ENCODE measurements at places on chromosomes 16 and 17.

DNA sequence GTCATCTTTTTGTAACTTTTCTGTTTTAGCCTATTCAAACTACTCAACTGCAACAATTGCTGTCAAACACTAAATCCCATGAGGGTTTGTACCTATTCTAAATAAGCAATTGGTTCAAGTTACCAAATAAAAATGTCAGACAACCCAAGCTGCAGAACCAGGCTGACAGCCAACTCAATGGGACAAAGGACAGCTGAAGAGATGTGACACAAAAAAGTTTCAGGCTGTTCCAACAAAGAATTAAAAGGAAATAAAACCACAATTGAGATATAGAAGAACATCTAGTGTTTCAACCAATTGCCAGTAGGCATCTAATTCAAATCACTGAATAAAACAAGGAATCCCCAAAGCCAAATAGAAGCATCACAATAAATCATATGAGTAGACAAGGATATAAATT lies 49.3 kb downstream of the GRB7 start:
- DNase-seq, result no peak

DNA sequence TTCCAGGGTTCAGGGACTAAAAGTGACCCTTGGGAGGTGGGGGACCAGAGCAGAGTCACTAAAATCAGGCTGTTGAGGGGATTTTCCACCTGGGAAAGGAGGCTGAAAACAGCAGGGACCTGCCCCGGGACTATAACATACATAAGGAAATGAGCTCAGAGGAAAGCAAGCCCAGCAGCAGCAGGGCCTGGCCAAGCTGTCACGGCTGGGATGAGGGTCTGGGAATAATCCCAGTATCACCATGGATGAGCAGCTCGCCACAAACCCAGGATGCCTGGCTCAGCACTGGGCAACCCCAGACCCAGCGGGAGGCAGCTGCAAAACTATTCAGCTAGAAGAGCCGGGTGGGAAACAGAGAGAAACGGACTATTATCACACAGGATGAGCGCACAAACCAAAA lies 72.4 kb downstream of the RPH3AL start:
- DNase-seq, result no peak

- DNase-seq, result no peak
These were observed 22.6 kb downstream of the RNF213 start for GRCh38 chr17:80283116-80283852.

- DNase-seq, result no peak
These were observed 4.7 kb upstream of the SLC13A2 start for GRCh38 chr17:28468781-28469180.

DNA sequence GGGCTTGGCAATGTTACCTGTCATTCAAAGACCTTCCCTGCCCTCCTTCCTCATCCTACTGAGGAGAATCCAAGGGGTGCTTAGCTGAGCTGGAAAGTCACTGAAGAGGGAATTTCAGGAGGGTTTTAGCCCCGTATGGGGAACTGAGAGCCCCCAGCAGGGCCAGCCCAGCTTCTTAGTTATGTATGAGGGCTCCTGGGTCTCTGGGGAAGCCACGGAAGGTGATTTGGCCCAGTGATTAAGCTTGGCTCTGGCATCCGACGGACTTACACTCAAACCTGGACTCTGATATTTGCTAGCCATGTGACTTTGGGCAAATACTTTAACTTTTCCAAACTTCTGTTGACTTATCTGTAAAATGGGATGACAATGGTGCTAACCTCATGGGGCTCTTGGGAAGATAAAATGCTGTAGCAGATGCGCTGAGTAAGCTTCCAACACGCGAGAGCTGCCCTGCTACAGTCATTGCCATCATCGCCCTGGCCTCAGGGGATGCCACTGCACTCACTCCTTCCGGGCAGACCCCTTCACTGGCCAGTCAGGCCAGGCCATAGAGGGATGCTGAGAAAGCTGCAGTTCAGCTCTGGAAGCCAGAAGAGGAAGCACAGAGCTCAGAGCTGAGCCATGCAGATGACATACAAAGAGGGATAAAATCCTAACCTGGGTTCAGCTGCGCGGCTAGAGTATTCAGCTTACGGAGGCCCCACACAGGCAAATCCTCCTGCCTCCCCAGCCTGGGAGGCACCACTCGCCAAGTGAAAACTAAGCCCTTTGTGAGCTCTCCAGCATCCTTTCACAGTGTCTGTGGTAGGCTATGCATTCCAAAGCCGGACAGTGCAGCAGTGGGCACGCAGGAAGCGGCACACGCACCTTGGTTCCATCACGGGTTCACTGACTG lies 44.9 kb upstream of the PIK3R6 start:
- no peak for DNase-seq

GRCh38 chr16:12271006-12271405 lies 294.5 kb downstream of the SNX29 start:
- no peak for DNase-seq

- no peak for DNase-seq
These were observed 103.0 kb downstream of the SNX29 start for GRCh38 chr16:12079412-12079965.

Measured in activated CD4-positive, alpha-beta T cell treated with anti-CD3 and anti-CD28 coated beads for 1 hour (primary cell).